Naive thymus-derived CD8-positive, alpha-beta T cell (primary cell): ENCODE measurements at places on chromosomes 5 and 9.

GRCh38 chr5:37966291-37966690 lies 126.5 kb upstream of the GDNF start:
- no peaks in the 10 kb centered on the region for H3K4me1 ChIP-seq
- no peak overlapping the region for H3K4me3 ChIP-seq
- no peak overlapping the region for H3K27ac ChIP-seq
- peaks cover 1% of the 10 kb centered on the region for H3K27me3 ChIP-seq
- no peaks in the 10 kb centered on the region for H3K36me3 ChIP-seq

DNA sequence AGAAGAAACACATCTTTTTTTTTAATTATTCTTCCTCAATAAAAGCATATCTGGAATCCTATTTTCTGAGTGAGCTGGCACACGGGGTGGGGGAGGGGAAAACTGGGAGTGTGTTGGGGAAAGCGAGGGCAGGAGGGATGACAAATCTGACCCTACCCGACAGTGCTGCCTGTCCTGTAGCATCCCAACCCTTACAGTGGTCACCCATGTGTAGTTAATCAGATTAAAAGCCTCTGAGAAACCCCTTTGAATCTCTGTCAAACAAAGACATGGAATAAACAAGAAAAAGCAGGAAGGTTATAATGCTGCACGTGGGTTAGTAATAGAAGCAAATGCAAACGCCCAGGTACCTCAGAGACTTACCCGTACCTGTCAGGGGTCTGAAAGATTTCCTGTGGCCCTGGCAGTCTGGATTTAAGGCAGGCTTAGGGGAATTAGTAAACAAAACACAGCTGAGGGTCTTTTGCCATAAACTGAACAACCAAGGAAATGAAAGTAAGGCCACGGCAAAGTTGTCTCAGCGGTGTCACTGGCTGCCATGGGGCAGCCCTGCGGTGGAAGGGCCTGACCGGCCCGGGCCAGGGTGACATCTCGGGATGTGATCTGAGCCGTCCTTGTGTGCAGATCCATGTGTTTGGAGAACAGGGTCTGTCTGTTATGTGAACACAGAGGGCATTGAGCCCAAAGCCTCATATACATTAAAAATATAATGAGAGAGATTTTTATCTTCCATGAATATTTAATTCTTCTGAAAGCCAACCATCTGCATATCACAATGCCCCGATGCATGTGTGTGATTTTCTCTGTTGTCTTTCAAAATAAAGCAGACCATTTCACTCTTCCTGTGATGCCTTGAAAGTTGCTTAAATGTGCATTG lies 308.2 kb downstream of the ZNF608 start:
- H3K27ac ChIP-seq, result no peak overlapping the region
- DNase-seq, result no peak
- H3K36me3 ChIP-seq, result no peaks in the 10 kb centered on the region
- peaks cover 1% of the 10 kb centered on the region for H3K27me3 ChIP-seq
- H3K4me1 ChIP-seq, result no peaks in the 10 kb centered on the region

- no peak for DNase-seq
- peaks cover 2% of the 10 kb centered on the region for H3K27me3 ChIP-seq
- H3K4me3 ChIP-seq, result no peak overlapping the region
- no peaks in the 10 kb centered on the region for H3K36me3 ChIP-seq
Observed at GRCh38 chr9:117315236-117315635, 99.6 kb downstream of the ASTN2 start.

- H3K4me1 ChIP-seq, result peaks cover 92% of the 10 kb centered on the region
- peaks cover 5% of the 10 kb centered on the region for H3K36me3 ChIP-seq
- peak overlapping the region; percentile 84 for H3K4me3 ChIP-seq
- peak overlapping the region; percentile 91 for H3K27ac ChIP-seq
Observed at GRCh38 chr5:131274326-131275063, 10.6 kb downstream of the CDC42SE2 start.
